ENCODE measurements at places on chromosomes 11 and 22.

GRCh38 chr11:84884836-84885235 is 742.3 kb downstream of the DLG2 start:
- no peak for DNase-seq

DNA sequence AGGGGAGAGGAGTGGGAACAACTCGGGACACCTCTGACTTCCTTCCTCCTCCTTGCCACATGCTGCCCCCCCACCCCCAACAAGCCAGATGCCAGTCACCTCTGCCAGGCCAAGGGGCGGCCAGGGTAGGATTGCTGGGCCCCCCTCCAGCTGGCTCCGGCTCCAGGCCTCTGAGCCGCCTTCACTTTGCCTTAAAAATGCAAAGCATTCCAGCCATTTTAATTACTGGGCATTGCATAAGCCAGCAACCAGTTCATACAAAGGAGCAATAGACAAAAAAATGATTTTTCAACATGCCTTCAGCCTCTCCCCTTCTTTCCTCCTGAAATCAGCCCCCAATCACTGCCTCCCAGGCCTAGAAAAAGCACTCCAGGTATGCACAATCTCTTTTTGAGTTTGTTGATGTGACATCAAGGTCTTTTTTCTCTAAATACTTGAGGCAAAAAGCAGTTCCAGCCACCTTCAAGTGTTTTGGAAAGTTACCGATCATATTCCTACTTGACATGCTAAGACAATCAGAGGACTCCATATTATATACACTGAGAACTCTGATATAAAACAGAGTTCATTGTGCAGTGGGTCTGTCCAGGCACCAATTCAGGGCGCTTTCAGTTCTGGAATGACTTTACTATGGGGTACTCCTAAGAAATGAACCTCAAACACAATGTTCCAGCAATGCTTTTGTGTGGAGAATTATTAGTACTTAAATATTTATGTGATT is 12.4 kb upstream of the TIMP3 start:
- DNase-seq, result no peak

- no peak for DNase-seq
Observed at GRCh38 chr22:42060489-42060888, 10.1 kb downstream of the NAGA start.

- DNase-seq, result no peak
Observed at GRCh38 chr11:122439866-122440810, 215.4 kb upstream of the UBASH3B start.

- no peak for DNase-seq
Observed at GRCh38 chr11:1854132-1854948, 1.5 kb downstream of the LSP1 start.

DNA sequence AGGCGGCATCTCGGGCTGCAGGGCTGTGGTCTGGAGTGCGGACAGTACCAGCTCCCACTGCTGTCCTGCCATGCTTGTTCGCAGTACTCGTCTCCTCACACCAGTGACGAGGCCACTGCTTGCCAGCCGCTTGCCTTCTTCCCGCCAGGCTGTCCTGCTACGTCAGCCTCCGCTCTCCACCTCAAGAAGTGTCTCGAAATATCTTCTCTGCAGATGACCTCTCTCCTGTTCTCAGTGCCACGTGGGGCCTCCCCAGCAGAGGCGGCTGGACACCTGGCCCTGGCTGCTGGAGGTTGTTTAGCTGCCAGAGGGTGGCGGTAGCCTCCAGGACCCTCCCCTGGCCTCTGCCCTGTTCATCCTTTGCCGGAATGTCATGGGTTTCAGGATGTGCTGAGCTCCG is 3.1 kb upstream of the CCDC188 start:
- no peak for DNase-seq

DNA sequence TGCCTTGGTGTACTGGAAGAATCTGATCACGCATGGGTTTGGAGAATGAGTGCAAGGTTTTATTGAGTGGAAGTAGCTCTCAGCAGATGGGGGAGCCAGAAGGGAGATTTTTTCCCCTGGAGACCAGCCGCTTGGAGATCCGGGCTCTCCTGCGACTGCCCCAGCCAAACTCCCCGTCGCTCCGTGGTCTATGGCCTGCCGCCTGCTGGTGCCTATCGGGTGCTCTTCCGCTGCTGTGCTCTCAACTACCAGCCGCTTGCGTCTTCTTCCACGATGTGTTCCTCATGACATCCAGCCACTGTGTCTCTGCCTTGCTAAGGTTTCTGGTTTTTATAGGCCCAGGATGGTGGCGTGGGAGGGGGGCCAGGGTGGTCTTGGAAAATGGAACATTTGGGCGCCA is 145.6 kb upstream of the UBASH3B start:
- no peak for DNase-seq

- DNase-seq, result no peak
Observed at GRCh38 chr11:23856654-23857053, 640.2 kb upstream of the LUZP2 start.

- peak; percentile 31 for DNase-seq
Observed at GRCh38 chr11:82858133-82858532, 42.1 kb downstream of the PRCP start.

GRCh38 chr11:19705936-19706335 is 6.7 kb upstream of the NAV2 start:
- peak; percentile 43 for DNase-seq

GRCh38 chr22:44933666-44934453 is 75.9 kb downstream of the PHF21B start:
- DNase-seq, result no peak

DNA sequence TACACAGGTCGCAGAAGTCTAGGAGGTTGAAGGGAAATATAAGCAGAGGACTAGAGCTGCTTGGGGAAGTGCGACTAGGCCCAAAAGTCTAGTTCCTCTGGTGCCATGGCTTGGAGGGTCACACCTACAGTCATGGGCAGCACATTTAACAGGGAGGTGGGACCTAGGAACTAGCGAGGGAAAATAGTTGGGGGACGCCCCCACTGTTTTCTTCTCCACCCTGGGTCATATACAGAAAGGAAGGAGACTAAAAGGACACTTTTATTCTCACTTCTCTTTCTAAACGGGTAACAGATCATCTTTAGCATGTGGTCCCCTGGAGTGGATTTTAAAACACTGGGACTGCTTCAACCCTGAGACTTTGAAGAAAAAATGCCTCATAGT is 16.6 kb downstream of the APIP start:
- peak; percentile 7 for DNase-seq

- DNase-seq, result no peak
Observed at GRCh38 chr22:38404419-38404818, 50.6 kb downstream of the KCNJ4 start.

DNA sequence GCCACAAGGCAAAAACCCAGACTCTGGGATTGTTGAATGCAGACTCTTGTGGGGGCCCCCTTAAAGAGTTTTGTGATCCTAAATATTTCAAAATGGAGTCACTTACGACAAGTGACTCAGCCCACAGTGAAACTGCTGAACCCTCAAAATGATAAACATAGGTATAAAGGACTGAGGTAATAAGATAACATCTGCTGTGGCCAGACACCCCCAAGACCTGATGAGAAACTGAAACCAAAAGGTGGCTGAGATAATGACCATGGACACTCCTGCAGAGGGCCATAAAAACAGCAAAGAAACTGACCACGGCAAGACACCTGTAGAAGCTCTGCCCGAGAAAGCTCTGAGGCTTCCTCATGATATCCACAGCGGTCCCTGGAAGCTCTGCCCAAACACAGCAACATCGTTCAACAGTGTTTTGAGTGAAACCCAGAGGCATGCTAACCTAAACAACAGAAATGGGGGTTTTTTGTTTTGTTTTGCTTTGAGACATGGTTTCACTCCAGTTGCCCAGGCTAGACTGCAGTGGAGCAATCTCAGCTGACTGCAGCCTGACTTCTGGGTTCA is 1.6 kb upstream of the PLAAT4 start:
- no peak for DNase-seq

GRCh38 chr22:17761138-17761488 is 13.2 kb downstream of the BID start:
- no peak for DNase-seq

DNA sequence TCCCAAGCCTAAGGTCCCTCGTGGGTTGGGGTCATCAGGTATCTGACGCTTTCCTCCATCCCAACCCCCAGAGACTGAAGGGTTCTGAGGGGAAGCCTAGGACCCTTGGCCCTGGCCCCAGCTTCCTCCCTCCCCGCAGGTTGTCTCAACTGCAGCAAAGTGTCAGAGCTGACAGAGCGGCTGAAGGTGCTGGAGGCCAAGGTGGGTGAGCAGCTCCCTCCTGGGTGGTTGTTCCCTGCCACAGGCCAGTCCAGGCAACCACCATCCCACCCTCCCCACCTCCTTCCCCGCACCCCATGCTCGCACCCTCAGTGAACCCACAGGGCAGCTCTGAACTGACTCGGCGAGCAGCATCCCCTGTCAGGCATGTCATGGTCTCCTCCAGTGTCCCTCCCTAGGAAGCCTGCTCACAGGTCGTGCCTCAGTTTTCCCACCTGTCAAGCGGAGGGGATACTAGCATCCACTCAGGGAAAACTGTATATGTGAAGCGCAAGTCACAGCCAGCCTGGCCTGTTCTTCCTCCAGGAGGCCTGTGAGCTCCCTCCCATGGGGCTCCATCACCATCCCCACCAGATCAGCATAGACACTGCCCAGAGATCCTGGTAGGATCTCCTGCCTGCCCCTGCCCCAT is 20.8 kb downstream of the EMID1 start:
- DNase-seq, result no peak

- no peak for DNase-seq
Observed at GRCh38 chr11:67615728-67616430, 9.1 kb downstream of the NDUFV1 start.

- DNase-seq, result no peak
Observed at GRCh38 chr22:47155131-47155885, 392.9 kb downstream of the TBC1D22A start.

- no peak for DNase-seq
Observed at GRCh38 chr22:37129866-37130441, 19.8 kb downstream of the IL2RB start.

DNA sequence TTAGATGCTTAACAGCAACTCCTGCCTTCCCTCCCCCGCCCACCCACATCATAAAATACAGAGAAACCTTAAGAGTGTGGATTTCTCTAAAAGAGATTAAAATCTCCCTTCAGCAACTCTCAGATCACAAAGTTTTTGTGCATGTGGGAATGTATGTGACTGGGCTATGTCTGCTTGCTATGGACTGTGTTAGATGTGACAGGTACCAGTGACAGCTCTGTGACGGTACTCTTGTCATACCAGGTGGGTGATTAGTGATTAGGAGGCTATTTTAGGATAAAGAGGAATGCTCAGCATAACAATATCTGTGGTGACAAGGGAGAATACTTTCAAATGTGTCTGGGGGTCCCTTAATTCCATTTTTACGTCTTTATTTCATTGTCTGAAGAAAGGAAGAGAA is 60.2 kb downstream of the SYT9 start:
- DNase-seq, result no peak

- no peak for DNase-seq
Observed at GRCh38 chr11:34495724-34496377, 17.7 kb downstream of the ELF5 start.

GRCh38 chr22:28043266-28043665 is 124.2 kb upstream of the PITPNB start:
- DNase-seq, result no peak

DNA sequence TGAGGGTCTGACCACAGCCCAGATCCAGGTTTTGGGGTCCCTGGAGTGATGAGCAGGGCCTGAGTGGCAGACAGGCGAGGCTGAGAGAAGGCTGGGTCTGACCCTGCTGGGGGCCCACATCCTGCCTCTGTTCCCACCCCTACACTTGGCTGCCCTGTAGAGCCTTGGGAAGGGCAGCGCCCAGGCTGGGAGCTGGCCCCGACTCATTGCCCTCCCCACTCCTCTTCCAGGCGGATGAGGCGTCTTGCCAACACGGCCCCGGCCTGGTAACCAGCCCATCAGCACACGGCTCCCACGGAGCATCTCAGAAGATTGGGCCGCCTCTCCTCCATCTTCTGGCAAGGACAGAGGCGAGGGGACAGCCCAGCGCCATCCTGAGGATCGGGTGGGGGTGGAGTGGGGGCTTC is 4.9 kb downstream of the DERL3 start:
- DNase-seq, result no peak

DNA sequence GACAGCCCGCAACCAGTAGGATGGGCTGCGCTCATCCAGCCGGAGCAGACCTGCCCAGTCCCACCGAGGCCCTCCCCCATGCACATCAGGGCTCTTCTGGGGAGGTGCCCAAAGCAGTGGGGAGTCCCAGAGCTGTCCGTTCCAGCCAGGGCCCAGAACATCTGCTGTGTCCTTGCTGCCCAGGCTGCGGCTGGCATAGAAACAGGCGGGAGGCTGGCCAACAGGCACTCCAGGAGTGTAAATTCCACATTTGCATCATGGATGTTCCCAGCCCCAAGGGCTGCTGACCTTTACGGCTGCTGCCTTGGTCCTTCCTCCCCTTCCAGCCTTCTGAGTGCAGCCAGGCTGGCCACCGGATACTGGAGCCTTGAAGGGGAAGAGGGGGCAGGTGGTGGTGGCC is 30.0 kb upstream of the SYT7 start:
- DNase-seq, result no peak

DNA sequence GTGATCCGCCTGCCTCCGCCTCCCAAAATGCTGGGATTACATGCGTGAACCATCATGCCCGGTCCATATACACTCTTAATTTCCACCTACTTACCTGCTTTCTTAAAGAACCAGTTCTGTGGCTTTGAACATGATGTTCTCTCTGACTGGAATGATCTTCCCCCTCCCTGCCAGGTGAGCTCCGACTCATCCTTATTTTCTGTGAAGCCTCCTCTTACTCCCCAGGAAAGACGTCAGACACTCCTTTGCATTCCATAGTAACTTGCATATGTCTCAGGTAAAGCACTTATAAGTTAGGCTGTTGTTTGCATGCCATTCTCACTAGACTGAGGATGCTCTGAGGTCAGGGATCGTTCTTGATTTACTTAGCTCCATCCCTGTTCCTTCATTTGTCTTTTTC is 91.8 kb upstream of the RAB1B start:
- no peak for DNase-seq

GRCh38 chr11:115128226-115128625 is 376.0 kb downstream of the CADM1 start:
- DNase-seq, result no peak

- peak; percentile 42 for DNase-seq
Observed at GRCh38 chr22:40156001-40156516, 21.7 kb upstream of the TNRC6B start.

DNA sequence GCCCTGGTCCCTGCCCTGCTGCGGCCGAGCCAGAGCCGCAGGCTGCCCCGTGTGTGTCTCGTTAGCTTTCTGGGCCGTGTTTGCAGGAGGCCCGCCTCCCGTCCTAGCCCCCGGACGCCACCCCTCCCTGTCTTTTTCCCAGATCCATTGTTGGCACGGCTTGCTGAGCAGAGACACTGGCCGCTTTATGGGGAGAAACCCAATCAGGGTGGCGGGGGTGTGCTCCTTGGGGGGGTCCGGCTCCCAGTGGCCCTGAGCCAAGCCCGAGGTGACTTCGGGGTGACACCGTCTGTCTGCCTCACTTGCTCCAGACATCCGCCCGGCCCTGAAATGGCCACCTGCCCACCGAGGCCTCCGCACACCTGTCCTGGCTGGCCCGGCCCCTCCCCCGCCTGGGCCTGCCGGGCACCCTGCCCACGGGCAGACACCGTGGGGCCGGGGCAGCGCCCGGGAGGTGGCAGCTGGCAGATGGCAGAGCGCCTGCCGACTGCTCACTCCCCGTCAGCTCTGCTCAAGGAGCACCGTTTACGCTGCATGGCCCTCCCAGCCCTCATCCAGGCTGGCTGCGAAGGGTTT is 43.1 kb upstream of the PPARA start:
- no peak for DNase-seq
